ENCODE measurements at places on chromosomes 3 and 15.

GRCh38 chr3:143567823-143568222 lies 280.4 kb downstream of the SLC9A9 start:
- no peak for DNase-seq

DNA sequence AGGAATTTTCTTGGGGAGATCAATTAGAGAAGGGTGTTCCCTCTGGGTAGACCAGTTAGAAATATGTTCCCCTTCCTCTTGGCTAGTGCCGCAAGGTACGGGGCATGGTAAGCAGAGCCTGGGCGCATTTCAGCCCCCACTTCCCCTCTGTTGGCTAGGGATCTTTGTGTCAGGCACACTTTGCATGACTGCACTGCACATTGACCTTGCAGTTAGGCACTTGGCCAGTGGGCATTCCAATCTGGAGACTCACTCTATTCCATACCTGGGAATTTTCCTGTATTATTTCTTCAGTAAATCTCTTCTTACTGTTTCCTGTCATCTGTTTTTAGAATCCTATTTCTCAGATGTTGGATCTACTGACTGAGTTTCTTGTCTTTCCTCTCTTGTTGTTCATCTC lies 30.0 kb upstream of the CACNA1D start:
- DNase-seq = no peak

DNA sequence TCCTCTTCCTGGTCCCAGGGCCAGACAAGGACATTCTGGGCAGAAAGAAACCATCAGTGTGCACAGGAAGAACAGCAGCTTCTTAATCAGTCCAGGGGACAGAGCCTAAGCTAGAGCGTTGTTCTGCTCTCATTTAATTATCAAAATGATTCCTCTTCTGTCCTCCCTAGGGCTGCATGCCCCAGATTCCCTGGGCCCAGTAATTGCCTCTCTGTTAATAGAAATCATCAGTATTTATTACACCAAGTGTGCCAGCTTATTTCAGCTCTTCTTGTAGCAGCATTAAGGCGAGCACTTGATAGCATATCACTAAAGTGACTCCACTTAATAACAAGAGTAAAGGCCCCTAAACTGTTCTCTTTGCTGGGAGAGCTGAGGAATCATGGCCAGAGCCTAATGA lies 72.1 kb downstream of the WDR76 start:
- no peak for DNase-seq

DNA sequence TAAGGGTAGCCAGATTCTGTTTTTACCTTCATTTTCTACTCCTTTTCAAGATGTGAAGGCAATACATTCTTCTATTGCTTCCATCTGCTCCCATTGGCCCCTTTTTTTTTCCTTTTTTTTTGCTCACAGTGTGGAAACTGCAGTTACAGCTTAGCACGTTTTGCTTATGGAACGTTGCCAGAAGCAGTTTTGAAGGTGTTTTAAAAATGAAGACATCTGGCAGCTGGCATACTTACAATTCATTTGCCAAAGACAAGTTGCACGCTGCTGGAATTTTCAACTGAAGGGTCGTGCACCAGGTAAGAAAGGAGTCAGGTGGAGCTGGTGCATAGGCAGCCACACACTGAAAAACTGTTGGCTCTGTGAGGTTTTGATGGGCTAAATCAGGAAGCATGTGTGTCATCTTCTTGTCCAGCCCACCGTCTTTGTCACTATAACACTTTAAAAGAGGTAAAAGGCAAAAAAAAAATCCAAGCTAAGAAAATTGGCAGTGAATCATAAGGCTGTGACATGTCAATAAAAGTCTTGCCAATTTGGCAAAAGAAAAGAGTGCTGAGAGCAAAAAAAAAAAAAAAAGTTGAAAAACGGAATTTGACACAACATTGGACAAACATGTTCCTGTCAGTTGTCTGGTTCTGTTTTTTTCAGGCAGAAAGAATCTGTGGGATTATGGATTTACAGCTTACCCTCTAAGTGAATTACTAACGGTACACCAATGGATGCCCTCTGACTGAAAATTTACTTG lies 225.4 kb upstream of the SOX2 start:
- DNase-seq = no peak

DNA sequence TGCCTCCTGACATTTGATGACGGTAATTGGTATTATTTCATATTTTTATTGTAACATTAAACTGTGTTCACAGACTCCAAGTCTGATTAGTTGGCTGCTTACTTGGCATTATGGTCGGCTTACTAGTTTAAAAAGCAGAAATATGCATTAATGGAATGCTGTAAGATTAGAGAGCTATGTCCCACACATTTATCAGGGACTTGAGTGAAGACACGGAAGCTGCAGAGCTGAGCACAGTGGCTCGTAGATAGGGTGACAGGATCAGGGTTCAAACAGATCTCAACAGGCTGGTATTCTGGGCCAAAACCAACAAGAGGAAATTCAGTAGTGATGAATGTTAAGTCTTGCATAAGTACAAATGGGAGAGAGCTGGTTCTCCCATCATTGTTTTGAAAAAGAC lies 113.8 kb downstream of the ADAMTSL3 start:
- DNase-seq = no peak

GRCh38 chr3:76383781-76384180 lies 598.4 kb upstream of the ZNF717 start:
- no peak for DNase-seq

DNA sequence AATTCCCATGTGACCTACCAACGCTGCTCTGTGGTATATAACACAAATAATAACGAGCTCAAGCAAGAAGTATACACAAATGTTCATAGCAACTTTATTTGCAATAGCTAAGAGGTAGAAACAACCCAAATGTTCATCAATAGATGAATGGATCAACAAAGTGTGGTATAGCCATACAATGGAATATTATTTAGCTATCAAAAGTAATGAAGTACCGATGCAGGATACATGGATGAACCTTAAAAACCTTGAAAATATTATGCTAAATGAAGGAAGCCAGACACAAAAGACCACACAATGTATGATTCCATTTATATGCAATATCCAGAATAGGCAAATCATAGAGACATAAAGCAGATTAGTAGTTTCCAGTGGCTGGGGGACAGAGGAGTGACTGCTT lies 15.6 kb upstream of the FEM1B start:
- no peak for DNase-seq

DNA sequence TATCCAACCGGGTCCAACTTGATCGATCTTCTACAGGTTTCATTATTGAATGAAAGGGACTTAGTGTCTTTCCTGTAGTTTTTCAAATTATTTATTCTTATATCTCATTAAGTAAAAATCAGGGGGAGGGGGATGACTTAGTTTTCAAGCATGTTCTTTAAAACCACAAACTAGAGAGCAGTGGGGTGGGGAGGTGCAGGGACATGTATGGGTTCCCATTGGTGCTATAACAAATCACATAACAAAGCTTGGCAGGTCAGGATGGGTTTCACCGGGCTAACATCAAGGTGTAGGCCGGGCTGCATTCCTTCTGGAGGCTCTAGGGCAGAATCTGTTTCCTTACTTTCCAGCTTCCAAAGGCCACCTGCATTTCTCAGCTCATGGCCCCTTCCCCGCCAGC lies 32.7 kb downstream of the CCNL1 start:
- DNase-seq = no peak

- DNase-seq = no peak
Observed at GRCh38 chr3:62586356-62586755, 213.0 kb upstream of the FEZF2 start.

GRCh38 chr15:63997715-63998442 lies 48.4 kb downstream of the DAPK2 start:
- no peak for DNase-seq

GRCh38 chr3:113304856-113305540 lies 93.6 kb downstream of the BOC start:
- no peak for DNase-seq

DNA sequence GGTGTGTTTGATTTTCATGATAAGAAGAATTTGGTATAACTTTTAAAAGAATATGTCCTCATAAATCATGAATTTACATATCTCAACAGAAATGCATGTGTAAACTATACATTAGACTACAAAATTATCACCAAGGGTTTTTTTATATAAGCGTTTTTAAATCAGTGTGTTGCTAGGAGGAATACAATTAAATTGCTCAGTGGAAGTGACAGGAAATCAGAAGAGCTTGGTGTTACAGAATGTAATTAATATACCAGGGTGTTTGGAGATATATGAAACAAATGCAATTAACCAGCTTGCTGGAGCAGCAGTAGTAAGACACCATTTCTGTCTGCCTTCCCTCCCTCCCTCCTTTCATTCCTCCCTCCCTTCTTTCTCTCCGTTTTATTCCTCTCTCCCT lies 2.4 kb downstream of the ROBO2 start:
- no peak for DNase-seq

DNA sequence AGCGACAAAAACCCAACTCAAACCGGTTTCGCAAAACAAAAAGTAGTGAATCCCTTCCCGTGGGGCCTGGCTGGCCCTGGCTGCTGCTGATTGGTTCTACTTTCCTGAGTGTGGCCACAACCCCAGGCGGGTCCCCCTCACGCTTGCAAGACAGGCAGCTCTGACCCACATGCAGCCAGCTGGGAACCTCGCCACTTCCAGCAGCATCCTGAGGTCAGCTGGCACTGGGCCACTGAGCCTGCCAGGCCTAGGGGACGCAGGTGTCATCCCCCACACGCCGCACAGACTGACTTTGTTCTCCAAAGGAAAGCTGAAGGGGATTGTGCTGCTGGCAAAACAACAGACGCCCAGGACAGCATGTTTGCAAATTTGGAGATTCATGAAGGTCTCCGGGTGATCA lies 111.1 kb downstream of the TPRA1 start:
- DNase-seq = no peak

GRCh38 chr3:101156787-101157345 lies 163.5 kb downstream of the IMPG2 start:
- no peak for DNase-seq

DNA sequence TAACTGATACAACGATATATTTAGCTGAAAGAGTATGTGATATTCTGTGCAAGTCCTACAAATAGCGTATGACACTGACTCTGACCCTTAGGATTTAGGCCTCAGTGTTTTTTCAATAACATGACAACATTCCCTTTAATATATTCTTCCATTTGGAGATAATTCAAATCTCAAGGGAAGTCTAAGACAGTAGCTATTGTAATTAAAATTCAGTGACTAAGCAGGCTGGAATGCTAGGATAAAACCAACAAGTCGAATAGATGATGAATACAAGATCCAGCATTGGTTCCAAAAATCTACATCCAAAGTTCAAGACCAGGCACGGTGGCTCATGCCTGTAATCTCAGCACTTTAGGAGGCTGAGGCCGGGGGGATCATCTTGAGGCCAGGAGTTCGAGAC lies 56.2 kb downstream of the QTRT2 start:
- no peak for DNase-seq

- DNase-seq = no peak
Observed at GRCh38 chr3:197577366-197578074, 21.8 kb upstream of the BDH1 start.

GRCh38 chr3:184540777-184541681 lies 20.6 kb upstream of the EPHB3 start:
- DNase-seq = no peak

DNA sequence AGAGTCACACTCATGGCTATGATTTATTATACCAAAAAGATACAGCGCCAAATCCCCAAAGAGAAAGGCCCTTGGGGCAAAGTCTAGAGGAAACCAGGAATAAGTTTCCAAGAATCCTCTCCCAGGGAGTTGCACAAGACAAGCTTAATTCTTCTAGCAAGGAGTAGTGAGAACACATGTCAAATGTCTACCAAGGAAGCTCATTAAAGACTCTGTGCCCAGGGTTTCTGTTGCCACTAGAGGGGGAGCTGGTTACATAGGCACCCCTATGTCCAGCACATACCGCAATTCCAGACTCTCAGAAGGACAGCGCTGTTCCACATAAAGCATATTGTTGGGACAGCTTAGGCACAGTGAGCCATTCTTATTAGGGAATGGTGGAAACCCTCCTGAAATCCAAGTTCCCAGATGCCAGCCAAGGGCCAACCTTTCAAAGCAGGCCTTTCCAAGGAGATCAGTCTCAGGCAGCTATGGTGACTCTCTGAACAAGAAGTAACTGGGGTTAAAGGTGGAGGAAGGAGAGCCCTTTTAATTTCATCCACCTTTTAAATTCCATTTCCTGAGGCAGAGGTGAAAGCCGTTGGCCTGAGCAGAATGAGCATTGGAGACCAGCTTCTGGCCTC lies 194.2 kb downstream of the UACA start:
- DNase-seq = no peak

- DNase-seq = no peak
Observed at GRCh38 chr3:48218537-48218936, 4.8 kb upstream of the CAMP start.

DNA sequence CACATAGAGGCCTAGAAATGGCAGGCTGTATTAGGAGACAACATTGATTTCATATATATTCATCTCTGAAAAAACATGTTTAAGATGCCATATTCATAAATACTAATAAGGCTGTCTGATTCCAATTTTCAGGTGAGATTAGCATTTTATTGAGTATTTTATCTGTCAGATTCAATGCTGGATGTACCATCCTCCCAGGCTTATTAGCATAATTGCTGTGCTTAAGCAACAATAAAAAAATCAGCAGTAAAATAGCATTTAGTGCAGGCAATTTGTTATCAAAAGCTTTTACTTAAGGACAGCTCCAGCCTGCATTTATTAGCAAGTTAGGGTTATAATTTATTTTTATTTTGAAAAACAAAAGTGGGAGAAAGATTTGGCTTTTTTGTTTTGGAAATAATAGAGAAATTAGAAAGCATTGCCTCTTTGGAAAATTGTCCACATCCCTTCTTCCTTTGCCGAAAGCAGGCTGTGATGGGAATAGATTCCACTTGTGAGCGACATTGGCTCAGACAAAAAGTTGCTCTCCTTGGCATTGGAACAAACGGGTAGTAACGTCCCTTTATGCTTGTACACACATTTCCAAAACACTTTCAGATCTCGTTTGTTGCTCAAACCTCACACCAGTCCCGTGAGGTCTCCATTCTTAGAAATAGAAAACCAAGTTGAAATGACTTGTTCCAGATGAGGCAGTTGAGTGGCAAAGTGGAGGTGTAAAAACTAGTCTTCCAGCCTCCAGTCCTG lies 134.0 kb downstream of the LPP start:
- DNase-seq = no peak

GRCh38 chr3:177220136-177220974 lies 23.1 kb upstream of the TBL1XR1 start:
- no peak for DNase-seq

GRCh38 chr3:122898298-122898697 lies 103.4 kb downstream of the SLC49A4 start:
- DNase-seq = no peak

GRCh38 chr3:134858441-134859035 lies 63.5 kb downstream of the EPHB1 start:
- no peak for DNase-seq

GRCh38 chr15:93495799-93496637 lies 407.0 kb upstream of the RGMA start:
- no peak for DNase-seq

GRCh38 chr15:63157891-63158431 lies 684 bp upstream of the RPS27L start:
- no peak for DNase-seq
